ENCODE measurements at places on chromosomes 7 and 10.

DNA sequence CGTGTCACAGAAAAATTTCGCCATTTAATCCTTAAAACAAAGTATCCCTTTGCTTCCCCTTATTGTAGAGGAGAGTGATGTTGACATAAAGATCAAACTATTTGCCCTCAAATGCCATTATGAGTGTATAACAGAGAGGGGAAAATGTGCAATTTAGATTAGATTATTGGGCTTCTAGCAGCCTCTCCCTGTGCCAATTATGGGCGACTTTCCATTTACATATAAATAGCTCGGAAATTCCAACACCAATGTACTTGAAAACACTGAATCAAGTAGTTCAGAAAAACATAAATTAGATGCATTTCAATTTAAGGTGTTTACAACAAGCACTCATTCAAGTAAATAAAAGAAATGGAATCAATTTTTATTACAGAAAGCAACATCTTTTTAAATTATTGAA lies 64.6 kb upstream of the LRRN3 start:
- no peak for DNase-seq

- DNase-seq = no peak
Measured at GRCh38 chr7:131527456-131527855, 29.0 kb downstream of the PODXL start.

GRCh38 chr10:124715439-124715838 lies 28.7 kb downstream of the FAM53B start:
- DNase-seq = no peak

DNA sequence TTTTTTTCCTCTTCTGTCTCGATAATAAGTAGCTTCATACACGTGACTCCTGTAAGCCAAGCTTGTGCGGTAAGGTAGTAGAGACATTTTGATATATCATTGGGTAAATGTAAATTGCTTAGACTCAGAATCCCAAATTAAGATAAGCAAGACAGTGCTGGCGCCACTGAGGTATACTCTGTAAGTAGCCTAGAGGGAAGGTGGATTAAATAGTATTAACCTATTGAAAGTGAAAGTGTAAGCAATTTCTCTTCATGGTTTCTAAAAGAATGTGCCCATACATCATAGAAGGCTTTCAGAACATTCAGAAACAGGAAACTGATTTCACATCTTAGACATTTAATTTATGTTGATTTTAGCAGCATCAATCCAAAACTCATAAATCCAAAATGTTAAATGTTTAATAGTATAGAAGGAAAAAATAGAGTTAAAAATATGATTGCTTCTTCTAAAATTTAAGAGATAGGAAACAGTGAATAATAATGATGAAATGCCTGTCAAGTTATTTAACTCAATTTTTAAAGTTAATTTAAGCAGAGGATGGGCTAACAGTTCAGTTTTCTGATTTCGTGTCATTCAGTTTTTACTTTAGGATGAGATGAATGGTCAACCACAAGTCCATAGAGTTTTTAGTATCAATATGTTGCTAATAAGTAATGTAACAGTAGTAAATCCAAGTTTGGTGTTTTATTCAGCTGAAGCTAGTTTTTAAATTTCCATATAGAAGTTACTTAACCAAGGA lies 36.8 kb downstream of the LRRC72 start:
- DNase-seq = no peak

DNA sequence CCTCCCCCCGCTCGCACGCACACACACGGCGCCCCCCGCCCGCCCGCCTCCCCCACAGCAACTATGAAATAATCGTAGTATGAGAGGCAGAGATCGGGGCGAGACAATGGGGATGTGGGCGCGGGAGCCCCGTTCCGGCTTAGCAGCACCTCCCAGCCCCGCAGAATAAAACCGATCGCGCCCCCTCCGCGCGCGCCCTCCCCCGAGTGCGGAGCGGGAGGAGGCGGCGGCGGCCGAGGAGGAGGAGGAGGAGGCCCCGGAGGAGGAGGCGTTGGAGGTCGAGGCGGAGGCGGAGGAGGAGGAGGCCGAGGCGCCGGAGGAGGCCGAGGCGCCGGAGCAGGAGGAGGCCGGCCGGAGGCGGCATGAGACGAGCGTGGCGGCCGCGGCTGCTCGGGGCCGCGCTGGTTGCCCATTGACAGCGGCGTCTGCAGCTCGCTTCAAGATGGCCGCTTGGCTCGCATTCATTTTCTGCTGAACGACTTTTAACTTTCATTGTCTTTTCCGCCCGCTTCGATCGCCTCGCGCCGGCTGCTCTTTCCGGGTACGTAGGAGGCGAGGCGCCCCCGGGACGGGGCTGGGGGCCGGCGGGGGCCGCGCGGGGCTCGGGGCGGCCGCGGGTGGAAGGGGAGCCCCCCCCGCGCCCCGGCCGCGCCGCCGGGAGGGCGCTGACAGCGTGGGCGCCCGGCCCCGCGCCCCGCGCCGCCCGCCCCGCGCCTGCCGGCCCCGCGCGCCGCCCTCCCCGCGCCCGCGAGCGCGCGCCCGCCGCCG lies 441 bp downstream of the BMI1 start:
- DNase-seq = peak; percentile 80

DNA sequence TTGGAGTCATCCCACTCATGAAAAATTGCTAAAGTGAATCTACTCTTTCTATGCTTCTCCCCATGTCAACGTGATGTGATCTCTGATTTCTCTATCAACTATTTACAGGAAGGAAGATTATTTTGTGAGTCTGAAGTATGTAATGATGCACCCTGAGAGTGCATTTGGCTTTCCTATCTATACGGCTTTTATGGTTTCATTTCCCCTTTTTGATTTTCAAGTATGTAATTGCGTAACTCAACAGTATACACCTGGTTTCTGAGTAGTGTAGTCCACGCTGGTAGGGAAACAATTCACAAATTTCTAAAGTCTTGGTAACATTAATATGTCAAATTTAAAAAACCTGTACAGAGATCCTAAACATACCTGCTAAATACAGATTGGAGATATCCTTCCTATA lies 194.7 kb upstream of the SEMA3A start:
- no peak for DNase-seq

- no peak for DNase-seq
Measured at GRCh38 chr7:94615666-94616065, 40.3 kb downstream of the SGCE start.

DNA sequence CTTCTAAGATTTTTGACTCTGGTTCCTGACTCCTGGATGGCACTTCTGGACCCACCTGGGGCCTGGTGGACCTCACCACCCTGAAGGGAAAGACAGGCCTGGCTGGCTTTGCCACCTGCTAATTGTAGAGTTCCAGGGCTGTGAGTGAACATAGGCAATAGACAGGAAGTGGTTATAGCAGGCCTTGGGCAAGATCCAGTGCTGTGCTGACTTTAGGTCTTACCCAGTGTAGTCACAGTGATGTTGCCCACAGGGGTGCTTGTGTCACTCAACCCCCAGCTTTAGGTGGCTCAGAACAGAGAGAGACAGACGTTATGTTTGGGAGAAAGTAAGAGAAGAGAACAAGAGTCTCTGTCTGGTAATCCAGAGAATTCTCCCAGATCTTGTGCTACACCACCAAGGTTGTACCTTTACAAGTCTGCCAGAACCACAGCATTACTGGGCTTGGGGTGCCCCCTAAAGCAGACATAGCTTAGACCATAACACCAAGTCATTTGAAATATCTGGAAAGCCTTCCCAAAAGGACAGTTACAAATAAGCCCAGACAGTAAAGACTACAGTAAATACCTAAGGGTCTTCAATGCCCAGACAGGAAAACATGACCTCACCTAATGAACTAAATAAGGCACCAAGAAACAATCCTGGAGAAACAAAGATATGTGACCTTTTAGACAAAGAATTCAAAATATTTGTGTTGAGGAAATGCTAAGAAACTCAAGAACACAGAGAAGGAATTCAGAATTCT lies 303.4 kb downstream of the PCLO start:
- DNase-seq = no peak

DNA sequence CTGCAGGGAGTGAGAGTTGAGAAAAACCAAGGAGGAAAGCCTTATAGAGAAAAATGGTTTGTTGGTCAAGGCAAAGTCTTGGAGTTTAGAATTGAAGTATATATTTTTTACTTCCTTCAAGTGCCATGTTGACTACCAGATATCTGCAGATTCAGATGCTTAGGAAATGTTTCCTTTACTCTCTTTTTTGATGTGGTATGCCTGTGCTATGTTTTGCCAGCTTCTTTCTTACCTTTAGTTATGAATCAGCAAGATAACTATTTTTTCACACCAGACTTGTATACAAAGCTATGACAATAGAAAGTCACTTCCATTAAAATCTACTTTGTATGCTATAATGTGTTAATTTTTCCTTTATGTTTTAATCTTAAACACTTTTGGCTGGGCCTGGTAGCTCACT lies 3.6 kb downstream of the R3HCC1L start:
- no peak for DNase-seq

DNA sequence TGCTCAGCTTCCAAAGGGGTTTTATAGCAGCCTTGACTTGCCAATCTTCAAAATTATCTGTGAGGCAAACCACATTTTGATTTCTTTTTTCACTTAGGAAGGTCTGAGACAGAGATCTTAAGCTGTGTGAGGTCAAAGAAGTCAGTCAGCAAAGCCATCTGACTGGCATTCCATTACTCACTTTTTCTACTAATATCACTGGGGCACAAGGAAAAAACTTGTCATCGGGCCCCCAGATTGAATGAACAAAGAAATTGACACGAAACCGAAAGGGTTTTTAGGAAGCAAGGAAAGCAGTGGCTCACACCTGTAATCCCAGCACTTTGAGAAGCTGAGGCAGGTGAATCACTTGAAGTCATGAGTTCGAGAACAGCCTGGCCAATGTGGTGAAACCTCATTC lies 78.5 kb upstream of the FRMD4A start:
- no peak for DNase-seq

- no peak for DNase-seq
Measured at GRCh38 chr7:20264623-20265022, 47.4 kb upstream of the MACC1 start.

- DNase-seq = no peak
Measured at GRCh38 chr7:34761627-34762026, 103.6 kb downstream of the NPSR1 start.

GRCh38 chr10:117007080-117007479 lies 2.1 kb upstream of the SHTN1 start:
- peak; percentile 50 for DNase-seq

- no peak for DNase-seq
Measured at GRCh38 chr10:119274519-119275045, 67.2 kb downstream of the GRK5 start.
